Spleen (tissue), 13 donors: ENCODE measurements at places on chromosomes 2 and 18. TPM values are rescaled to one million over a fixed set of nuclear protein-coding genes. Genes with fewer than 3 reads are reported as not detected.

Gene TEX44
- total RNA-seq, result not detected

DNA sequence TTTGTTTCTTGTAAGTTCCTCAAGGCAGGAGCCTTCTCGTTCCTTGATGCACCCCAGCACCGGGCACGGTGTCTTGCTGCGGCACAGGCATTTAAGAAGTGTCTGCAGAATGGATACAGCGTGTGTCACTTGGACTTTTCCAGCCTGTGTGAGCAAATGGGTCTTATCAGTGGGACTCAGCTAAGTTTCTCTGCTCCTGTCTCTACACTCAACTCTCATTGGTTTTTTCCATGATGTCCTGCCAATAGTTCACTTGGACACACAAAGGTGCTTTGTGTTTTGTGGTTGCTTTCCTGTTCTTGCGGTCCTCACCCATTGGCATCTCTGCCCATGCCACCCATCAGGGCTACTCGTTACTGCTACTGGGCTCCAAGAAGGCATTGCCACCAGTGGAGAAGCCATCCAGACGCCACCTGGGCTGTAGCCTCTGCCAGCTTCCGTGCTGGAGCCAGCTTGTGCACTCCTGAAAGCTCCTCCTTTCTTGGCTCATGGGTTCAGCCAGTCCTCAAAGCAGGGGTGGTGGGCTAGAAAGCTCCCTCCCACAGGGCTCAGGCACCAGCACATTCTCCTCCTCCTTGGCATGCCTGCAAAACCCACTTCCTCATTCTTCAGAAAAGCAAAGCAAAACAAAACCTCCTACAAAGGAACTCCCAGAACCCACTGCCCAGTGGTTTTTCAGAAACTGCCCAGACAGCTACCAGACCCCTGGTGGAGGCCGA lies 41.4 kb downstream of the IL1R2 start:
- DNase-seq, result peak; percentile 79

Gene TRIM43
- total RNA-seq, result not detected

- no peak for DNase-seq
Measured at GRCh38 chr2:60515721-60516226, 37.7 kb downstream of the BCL11A start.

Gene GBX2
- not detected for total RNA-seq

DNA sequence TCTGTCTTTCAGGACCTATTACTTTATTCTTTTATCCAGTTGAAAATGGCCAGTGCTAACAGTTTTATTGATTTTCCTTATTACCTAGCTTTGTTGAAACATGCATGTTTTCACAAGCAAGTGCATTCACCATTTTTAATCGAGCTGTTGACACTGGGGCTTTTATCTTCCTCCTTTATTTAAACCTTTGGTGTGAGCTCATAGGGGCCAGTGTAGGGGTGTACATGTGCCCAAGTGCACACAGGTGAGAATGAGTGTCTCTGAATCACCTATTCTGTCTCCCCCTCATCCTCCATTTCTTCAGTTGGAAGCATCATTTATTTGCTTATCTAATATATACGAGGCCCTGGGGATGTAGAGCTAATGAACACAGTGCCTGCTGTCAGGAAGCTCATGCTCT lies 199.1 kb downstream of the PRKCE start:
- DNase-seq, result no peak

Gene FZD7
- total RNA-seq, result 3.6 TPM

- DNase-seq, result no peak
Measured at GRCh38 chr2:15107137-15107536, 454.0 kb downstream of the NBAS start.

GRCh38 chr2:3079959-3080948 lies 297.4 kb downstream of the EIPR1 start:
- DNase-seq, result peak; percentile 75

Gene PLGLB2
- total RNA-seq, result 2.7 TPM

Gene LYPD6B
- total RNA-seq, result 1.6 TPM

DNA sequence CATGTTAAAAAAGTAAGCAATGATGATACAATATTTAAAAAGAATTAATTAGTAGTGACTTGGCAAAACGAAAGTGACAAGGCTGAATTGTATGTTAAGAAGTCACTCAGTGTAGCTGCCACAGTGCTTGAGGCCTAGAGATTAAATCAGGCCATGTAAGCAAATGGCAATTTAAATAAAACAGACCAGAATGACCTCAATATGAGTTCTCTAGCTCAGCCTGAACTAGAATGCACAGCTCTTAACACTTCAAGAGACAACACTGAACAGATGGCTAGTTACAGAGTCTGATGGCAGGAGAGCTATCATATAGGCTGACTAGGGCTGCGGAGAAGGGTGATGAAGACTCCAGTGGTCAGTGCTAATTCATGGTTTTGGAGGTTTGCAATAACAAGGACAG lies 117.9 kb upstream of the ZBTB14 start:
- no peak for DNase-seq

DNA sequence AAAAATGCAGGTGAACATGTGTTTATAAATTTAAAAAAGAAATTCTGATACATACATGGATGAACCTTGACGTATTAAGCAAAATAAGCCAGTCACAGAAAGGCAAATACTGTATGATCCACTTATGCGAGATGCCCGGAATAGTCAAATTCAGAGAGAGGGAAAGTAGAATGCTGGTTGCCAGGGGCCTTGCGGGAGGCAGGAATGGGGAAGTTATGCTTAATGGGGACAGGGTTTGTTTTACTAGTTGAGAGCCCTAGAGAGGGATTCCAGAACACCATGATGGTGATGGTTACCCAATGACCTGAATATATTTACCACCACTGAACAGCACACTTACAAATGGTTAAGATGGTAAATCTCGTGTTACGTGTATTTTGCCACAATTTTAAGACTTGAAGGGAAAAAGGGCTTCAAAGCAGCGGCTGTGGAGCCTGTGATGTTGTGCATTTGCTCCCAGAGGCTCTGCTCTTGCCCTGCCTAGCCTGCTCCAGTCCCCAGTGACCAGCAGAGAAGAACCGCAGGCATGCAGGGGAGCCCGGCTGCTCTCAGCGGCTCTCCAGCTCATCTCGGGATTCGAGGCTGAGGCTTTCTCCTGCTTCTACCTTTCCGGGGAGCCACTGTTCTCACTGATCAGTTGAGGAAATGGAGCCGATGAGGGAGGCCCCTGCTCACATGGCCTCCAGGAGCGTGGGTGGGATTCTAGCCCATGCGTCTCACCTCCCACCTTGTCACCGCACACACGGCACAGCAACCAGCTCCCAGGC lies 51.7 kb upstream of the TFCP2L1 start:
- no peak for DNase-seq

DNA sequence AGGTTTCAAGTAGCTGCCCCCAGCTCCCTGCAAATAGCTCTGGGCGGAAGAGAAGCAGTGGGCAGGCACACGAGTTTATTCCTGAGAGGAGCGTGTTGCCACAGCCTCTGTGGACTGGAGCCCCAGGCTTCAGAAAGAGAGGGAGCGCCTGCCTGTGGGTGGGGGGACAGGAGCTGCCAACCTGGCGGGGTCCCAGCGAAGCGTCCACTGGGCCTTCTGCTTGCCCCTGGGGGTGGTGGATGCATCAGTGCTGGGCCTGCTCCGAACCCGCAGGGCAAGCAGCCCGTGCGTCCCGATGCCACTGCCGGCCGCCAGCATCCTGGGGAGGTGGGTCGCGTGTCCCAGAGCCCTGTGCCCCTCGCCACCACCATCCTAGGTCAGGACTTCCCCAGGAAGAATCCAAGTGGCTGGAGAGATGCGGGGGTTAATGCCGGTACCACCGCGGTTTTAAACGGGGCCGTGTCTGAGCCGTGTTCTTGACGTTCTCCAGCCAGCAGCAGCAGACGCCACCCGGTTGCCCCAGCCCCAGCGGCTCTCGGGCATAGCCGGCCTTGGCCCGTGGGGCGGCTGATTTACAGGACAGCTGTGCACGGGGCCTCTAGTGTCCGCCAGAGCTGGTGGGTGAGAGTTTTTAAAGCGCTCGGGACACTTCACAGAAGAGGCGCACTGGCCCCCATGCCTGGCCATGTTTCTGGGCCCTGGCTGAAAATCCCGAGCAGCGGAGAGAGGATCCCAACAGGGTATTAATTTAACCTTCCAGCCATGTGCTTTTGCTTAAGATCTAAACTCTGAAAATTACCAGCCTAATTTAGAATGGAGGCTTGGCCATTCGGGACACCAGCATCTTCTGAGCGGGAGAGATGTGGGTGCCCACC lies 84.7 kb downstream of the NFATC1 start:
- DNase-seq, result peak; percentile 76

Gene KRCC1
- 21.2 TPM for total RNA-seq

DNA sequence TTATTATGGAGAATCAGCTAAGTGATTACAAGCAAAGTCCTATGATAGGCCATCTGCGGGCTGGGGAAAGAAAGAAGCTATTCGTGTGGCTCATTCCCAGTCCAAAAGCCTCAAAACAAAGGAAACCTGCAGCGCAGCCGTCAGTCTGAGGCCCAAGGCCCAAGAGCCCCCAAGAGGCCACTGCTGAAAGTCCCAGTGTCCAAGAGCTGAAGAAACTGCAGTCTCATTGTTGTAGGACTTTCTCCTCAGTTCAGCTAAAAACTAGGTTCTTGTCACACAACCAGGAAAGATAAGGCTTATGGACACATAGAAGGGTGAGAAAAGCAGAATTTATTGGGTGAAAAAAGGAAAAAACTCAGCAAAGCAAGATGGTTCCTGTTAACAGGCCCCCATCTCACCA lies 143.2 kb downstream of the RHBDD1 start:
- DNase-seq, result no peak

DNA sequence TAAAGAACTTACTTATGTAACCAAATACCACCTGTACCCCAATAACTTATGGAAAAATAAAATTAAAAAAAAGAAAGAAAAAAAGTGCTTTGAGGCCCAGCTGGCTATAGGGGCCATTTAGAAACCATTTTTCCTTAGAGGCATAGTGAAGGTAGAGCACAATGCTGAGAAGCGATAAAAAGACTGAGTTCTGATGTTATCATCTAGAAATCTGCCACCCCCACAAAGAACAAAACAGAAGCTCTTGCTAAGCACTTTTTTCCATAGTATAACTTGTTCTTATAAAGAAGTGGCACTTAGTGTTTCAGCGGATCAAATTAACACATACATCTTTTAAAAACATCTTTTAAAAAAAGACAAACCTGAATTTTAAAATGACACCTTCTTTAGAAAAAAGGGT lies 51.4 kb downstream of the ICOS start:
- no peak for DNase-seq

Gene LONRF2
- total RNA-seq, result 1.1 TPM

Gene SLC19A3
- not detected for total RNA-seq

- no peak for DNase-seq
Measured at GRCh38 chr18:61898640-61899101, 5.9 kb upstream of the RNF152 start.

DNA sequence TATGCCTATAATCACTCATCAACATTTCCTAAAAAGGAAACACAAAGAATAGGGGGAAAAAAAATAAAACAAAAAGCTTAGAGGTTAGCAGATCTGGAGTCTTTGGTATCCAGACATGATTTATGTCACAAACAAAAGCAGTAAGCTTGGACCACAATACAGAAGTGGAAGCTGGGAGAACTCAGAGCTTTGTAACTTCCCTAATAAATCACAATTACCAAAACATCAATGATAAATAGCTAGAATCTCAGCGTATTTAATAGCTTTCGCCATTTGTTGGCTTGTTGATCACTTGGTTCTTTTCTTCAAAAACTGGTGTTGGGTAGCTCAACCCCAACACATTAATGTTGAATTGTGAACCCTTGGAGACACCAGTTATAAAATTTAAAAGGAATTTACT lies 392.5 kb downstream of the IRS1 start:
- no peak for DNase-seq

DNA sequence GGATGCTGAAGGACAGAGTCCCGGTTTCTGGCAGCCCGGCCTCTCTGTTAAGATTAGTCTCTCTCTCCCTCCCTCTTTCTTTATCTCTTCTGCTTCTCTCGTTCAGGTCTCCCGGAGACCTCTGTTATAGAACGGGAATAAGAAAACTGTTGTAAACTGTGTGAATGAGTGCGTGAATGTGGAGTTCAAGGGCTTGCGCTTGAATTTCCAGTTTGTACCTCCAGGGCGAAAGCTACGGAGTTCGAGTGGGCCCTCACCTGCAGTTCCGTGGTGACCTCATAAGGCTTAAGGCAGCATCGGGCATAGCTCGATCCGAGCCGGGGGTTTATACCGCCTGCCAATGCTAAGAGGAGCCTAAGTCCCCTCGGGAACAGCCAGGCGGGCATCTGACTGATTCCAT lies 26.4 kb downstream of the SKA1 start:
- DNase-seq, result no peak

DNA sequence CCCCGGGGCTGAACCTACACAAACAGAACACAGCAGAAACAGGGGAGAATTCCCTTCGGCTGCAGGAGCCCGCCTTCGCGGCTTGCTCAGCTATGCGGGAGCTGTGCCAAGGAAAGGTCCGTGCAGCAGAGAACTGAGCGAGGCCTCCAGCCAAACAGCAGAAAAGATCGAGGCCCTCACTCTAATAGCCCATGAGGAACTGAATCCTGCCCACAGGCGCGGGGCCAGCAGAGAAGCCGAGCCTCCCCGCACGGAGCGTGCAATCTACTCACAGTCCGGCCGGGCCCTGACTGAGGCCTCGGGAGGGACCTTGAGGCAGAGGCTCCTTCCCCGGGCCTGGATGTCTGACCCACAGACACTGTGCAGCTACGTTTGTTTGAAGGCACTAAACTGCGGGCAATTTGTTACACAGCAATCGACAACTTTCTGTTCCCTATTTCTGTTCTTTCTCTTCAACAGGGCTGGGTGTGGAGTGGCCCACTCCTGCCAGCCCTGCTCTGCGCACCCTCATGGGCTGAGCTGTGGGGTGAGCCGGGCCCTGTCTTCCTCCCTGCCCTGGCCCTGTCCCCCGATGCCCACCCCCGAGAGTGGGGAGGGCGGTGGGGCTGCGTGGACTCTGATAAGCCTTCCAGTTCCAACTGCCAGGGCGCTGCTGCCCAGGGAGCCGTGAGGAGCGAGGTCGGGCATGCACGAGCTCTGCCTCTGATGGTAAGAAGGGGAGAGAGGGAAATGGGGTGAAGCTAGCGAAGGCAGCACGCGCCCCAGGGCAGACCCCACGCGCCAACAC lies 13.7 kb downstream of the HES6 start:
- no peak for DNase-seq

GRCh38 chr18:48292782-48293424 lies 116.3 kb downstream of the ZBTB7C start:
- no peak for DNase-seq

DNA sequence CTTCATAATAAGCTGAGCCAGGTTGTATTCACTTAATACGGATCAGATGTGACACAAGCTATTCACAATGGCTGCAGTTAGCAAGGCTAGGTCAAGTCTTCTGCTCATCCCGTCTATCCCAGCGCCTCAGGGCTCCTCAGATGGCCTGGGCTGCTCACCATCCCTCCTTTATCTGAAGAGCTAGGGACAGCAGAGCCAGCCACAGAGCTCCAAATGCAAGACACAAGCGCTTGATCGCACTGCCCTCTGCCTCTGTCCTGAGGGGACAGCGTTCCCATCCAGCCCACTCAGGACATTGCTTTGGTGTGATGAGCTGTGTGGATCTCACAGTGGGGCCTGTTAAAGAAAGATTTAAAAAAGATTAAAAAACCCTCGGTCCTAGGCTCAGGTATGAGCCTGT lies 254.4 kb upstream of the HS6ST1 start:
- DNase-seq, result no peak

Gene SPDYA
- 2.8 TPM for total RNA-seq

GRCh38 chr18:34494359-34494696 lies 215.8 kb upstream of the DTNA start:
- DNase-seq, result peak; percentile 57

Gene SLC23A3
- 3.6 TPM for total RNA-seq
